Epithelial cell of prostate (primary cell): ENCODE measurements at places on chromosomes 16 and 17.

DNA sequence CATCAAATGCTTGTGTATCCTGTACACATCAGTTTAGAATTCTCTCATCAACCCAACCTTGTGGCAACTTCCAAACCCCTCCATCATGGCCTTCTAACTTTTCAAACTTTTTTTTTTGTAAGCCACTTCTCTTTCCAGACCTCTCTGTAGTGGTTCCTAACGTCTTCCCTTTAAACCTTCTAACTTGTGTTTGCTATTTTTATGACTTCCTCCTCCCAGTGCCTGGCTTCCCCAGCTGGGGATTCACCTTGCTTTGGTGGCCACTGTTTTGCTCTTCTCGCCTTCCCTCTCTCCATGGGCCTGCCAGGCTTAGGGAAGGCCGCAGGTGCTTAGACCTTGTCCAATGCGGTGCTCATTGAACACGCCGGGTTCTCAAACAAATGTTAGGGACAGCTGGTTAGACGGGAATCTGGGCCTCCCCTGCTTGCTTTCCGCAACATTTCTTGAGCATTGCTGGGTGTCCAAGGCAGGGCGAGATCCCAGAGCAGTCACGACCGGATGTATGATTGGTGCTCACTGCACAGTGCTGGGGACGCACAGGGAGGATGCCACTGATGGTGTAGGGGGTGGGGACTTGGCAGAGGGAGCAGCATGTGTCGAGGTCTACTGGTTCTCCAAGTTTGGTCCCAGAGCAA is 1.1 kb upstream of the XYLT2 start:
- no peak for DNase-seq

- no peak for DNase-seq
Observed at GRCh38 chr17:28144019-28144418, 101.5 kb downstream of the NLK start.

- no peak for DNase-seq
Observed at GRCh38 chr16:77849646-77850258, 61.4 kb downstream of the VAT1L start.

- DNase-seq: no peak
Observed at GRCh38 chr16:73796241-73796640, 500.4 kb upstream of the PSMD7 start.

GRCh38 chr17:44210342-44211192 is 8.9 kb downstream of the UBTF start:
- DNase-seq: no peak

DNA sequence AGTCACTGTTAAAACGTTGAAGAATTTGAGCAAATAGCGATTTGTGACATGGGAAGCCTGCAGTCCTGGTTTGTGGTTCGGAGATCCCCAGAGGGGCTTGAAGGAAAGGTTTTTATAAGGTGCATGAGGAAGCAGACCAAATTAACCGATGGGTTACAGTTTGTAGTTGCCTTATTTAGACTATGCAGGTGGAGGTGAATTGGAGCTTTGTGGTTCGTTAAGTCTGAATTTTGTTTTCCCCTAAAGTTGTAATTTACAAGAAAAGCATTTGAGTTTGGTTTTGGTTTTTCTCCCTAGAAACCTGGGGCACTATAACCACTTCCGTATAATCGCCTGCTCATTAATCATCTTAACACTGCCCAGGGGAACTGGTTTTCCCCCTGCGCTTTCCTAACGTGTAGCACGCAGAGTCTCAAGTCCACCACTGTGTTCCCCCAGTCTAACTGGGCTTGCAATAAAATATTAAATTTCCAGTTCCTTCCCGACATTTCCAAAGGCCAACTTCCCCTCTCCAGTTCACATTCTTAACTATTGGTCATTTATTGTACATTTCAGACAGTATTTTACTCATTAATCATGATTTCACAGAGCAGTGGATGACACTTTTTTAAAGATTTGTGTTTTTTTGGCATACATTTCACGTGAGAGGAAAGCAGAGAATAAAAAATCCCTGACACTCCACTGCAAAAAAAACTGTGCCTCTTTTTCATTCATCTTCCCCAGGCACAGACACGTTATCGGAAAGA is 932 bp downstream of the ZNF267 start:
- DNase-seq: no peak

DNA sequence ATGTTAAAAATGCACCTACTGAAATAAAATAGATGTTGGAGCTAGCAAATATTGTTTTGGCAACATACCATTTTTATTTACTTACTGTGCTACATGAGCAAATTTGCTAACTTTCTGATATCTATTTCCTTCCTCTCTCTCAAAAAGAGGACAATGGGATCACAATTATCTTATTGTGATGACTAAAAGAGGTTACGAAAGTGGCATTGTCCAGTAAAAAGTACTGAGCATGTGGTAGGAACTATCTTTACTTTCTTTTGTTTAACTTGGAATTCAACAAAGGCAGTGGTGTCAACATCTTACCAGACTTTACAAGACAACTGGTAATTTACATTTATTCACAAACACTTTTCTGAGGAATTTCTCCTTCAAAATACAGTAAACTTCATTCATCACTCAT is 1542.6 kb upstream of the CDH8 start:
- no peak for DNase-seq

DNA sequence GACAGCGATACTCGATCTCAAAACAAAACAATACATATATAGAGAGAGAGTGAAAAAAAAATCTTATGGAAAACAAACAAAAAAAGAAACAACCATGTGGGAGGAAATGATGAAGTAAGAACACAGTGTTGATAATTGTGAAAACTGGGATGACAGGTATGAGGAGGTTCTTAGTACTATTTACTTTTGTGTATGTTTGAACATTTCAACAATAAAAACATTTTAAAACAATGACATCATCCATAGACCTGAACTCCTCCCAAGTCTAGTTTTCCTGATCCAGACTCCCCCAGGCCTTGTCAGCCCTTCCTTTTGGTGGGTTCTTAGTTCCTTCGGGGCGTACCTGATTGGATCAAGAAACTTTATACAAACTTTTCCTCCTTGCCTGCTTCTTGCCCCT is 51.7 kb downstream of the CCDC42 start:
- DNase-seq: peak; percentile 60

DNA sequence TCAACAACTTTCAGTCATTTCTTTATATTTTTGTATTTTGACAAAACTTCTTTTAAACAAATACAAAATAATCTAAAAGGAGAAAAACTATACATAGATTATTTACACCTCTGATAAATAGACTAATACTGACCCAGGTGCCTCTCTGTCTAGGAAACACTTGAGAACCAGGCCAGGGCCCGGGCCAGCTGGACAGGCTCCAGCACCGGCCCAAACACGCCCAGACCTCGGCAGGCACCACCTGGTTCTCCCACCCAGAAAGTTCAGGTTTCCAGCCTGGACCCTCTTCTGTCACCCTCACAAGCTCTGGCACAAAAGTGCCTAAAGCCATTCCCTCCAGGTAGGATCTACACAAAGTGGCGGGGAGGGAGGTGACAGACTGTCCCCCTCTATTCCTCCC is 97.0 kb upstream of the DNAH17 start:
- DNase-seq: no peak

DNA sequence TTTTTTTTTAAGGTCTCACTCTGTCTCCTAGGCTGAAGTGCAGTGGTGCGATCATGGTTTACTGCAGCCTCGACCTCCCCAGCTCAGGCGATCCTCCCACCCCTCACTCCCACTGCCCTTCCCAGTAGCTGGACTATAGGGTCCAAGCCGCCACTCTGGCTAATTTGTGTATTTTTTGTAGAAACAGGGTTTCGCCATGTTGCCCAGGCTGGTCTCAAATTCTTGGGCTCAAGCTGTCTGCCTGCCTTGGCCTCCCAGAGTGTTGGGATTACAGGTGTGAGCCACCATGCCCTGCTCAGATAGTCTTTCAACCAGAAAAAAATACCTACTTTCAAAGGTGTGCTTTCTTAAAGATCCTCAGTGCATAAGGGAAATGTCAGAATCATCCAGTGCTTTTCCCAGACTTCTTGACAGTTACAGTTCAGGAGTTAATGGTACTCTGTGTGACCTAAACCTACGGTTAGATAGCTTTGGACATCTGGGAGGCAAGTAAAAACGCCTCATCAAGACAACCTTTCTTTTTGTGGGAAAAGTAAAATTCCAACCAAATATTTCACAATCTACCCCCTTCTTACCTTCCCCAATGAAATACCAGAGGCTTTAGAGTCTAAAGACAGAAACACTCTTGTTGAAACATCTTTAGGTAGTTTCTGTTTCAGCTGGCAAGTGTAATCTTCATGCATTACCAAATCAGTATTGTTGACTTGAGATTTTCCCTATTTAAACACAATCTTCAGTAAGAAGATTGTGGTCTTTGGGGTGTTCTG is 6.8 kb downstream of the RSPRY1 start:
- no peak for DNase-seq

GRCh38 chr16:2242598-2242997 is 6.4 kb downstream of the DNASE1L2 start:
- DNase-seq: no peak

- no peak for DNase-seq
Observed at GRCh38 chr17:45973946-45974859, 24.8 kb upstream of the STH start.

GRCh38 chr16:50607447-50607846 is 59.3 kb downstream of the NKD1 start:
- no peak for DNase-seq

DNA sequence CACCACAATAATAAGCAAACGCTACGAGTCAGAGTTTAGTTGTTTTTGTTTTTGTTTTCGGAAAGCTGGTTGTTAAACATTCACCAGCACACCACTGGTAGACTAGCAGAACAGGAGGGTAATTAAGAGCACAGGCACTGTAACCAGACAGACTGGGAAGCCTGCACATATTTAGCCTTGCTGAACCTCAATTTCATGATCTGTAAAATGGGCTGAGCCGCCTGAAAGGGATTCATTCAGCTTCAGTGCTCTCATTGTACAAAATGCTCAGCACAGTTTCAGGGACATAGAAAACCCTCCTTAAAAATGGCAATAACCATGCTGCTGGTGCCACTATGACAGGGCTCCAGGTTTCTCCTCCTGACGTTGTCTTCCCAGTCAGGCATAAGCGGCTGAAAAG is 66.4 kb downstream of the TMEM114 start:
- DNase-seq: no peak

- no peak for DNase-seq
Observed at GRCh38 chr17:17035920-17036523, 6.2 kb upstream of the MPRIP start.

- no peak for DNase-seq
Observed at GRCh38 chr17:12046786-12047185, 26.1 kb downstream of the MAP2K4 start.

DNA sequence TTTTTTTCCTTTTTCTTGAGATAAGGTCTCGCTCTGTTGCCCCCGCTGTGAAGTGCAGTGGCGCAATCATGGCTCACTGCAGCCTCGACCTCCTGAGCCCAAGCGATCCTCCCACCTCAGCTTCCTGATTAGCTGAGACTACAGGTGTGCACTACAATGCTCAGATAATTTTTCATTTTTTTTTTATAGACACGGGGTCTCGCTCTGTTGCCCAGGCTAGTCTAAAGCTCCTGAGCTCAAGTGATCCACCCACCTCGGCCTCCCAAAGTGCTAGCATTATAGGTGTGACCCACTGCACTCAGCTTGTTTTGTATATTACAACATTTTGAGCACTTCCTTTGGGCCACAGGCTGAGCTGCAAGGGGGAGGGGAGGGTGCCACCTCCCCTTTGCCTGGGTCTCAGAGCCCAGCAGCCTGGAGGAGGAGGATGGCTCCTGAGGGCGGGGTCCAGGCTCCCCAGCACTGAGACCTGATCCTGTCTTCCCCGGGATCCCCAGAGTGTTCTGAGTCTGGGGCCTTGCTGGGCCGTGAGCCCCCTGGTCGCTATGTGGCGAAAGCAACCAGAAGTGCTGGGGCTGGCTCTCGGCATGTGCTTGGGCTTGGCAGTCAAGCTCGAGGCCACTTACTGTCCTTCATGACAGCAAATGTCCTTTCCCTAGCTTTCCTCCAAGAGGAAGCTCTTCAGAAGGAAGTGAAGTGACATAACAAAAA is 8.1 kb downstream of the DEF8 start:
- no peak for DNase-seq

- no peak for DNase-seq
Observed at GRCh38 chr16:7440886-7441400, 108.3 kb downstream of the RBFOX1 start.
